Stimulated activated CD8-positive, alpha-beta memory T cell treated with anti-CD3 and anti-CD28 coated beads, Interleukin-4, amount 100 ng/mL, for 1 hour (primary cell): ENCODE measurements at places on chromosomes 2 and 18.

DNA sequence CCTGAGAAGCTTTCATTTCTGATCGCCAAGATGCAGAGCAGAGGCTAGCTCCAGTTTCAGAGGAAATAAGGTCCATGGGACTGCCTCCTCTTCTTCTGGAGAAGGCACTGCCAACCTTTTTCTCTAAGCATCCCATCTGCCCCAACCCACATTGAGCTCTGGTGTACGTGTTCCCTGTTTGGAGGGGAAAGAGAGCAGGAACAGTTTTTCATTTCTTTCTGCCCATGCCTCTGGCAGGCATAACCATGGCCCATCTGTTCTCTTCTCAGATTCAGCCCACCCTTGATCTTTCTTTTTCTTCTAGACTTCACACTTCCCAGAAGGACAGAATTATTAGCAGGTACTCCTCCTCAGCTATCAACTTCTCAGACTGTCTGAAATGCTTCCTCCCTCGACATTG, 1110.3 kb upstream of the KLHL29 start:
- no peak for DNase-seq

GRCh38 chr2:143574069-143574468, 444.9 kb downstream of the ARHGAP15 start:
- DNase-seq, result no peak

GRCh38 chr2:84841577-84841976, 39.3 kb downstream of the TRABD2A start:
- DNase-seq, result no peak

- no peak for DNase-seq
These were observed 27.6 kb upstream of the IL1R1 start for GRCh38 chr2:102114851-102115497.

GRCh38 chr2:109727929-109728447, 66.1 kb upstream of the RGPD5 start:
- DNase-seq, result no peak

- DNase-seq, result no peak
These were observed 91.1 kb downstream of the ITSN2 start for GRCh38 chr2:24269265-24269664.

DNA sequence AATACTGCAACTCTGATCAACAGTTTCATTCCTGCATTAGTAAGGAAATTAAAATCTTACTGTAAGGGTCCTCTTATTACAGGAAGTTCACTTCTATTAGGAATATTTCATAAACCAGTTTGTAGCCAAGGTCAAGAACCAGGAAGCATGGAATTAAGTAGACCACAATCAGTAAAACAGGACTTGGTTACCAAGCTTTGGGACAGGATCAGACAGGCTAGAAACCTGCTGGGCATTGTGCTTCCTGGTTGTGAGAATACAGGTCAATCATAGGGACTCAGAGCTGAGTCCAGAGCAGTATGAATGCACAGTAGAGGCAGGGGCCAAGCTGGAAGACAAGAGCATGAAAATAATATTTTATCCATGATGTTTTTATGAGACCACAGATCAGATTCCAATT, 248.0 kb downstream of the IKZF2 start:
- DNase-seq, result no peak
